ENCODE measurements at places on chromosomes 2 and 18.
A peak's percentile ranks its signal among the peaks of the same experiment; 100 is the strongest.

- DNase-seq, result peak; percentile 96
Observed at GRCh38 chr2:42064417-42064942, 16.7 kb downstream of the PKDCC start.

GRCh38 chr2:84850471-84850870 is 30.4 kb downstream of the TRABD2A start:
- no peak for DNase-seq

DNA sequence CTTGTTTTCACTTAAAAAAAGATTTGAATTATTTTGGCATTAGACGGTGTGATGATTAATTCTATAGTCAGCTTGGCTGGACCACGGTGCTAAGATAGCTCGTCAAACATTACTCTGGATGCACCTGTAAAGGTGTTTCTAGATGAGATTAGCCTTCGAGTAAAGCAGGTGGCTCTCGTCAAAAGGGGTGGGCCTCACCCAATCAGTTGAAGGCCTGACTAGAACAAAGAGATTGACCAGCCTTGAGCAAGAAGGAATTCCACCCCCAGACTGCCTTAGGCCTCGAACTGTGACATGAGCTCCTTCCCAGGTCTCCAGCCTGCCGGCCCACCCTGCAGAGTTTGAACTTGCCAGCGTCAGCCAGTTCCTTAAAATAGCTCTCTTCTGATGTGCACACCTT is 73.4 kb downstream of the TWIST2 start:
- DNase-seq, result no peak

DNA sequence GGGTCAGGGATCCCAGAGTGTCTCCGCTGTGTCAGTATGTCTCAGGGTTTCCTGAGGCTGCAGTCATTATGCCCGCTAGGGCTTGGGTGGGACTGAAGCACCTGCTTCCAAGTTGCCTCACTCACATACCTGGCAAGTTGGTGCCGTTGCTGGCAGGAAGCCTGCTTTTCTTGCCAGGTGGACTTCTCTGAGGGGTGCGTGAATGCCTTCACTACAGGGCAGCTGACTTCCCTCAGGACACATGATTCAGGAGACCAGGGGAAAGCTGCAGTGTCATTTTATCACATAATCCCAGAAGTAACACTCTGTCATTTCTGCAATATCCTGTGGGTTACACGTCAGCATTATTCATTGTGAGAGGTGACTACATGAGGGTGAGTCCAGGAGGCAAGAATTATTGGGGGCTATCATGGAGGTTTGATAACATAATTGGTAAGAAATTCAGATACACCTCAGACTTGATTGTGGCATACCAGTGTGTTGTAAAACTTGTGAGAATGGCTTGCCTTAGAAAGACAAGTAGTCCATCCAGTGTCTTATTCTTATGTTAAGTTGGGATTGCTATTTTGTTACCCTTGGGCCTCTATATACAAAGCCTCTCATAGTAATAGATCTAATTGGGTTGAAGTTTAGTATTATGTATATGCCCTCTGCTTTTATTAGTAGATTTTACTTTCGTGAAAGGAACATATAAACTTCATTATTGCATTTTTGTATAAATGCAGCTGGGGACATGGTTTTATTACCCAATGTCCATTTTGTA is 44.1 kb downstream of the NEDD4L start:
- DNase-seq, result no peak

DNA sequence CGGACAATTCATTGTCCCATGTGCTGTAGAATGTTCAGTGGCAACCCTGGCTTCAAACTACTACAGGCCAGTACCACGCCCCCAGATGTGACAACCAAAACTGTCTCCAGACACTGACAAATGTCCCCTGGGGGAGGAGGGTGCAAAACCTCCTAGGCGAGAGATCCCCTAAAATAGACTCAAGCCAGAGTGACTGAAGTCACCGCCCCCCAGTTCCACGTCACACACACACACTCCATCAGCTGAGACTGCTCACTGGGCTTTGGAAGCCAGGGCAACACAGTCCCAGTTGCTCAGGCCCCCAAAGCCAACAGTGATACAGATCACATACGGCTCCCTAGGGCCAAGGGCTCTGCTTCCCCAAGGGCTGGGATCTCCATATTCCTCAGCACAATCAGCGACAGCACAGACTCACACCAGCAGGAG is 19.1 kb downstream of the HDAC4 start:
- no peak for DNase-seq

DNA sequence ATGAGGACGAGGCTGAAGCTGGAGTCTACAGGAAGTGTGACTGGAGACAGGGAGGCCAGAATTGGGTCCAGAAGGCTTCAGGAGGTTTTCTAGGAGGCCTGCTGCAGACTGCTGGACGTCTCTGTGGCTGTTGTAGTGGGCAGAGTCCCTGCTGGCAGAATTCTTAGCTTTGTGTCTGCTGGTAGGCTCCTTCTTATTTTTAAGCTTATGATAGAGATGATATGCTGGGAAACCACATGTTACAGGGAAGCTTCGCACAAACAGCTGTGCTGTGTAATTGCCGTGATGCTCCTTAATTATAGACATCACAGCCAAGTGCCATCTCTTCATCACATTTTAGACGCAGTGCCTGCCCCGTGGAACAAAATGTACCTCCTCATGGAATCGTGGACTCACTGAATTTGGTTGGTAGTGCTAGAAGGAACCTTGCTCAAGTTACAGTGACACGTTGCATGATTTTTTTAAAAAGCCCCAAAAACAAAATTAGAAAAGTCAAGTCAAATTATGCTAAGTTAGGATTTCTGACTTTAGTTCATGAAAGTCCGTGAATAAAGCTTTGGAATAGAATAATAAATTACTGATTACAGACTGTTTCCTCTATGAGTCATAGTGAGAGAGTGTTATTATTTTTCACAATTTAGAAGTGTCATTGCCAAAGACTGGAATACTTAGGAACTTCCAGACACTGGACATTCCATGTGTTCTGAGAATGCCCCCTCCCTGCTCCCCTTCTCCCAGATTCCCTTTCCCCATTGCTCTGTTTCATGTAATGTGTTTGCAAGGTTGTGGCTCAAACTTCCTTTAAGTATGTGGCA is 144.1 kb downstream of the FHOD3 start:
- DNase-seq, result peak; percentile 36

DNA sequence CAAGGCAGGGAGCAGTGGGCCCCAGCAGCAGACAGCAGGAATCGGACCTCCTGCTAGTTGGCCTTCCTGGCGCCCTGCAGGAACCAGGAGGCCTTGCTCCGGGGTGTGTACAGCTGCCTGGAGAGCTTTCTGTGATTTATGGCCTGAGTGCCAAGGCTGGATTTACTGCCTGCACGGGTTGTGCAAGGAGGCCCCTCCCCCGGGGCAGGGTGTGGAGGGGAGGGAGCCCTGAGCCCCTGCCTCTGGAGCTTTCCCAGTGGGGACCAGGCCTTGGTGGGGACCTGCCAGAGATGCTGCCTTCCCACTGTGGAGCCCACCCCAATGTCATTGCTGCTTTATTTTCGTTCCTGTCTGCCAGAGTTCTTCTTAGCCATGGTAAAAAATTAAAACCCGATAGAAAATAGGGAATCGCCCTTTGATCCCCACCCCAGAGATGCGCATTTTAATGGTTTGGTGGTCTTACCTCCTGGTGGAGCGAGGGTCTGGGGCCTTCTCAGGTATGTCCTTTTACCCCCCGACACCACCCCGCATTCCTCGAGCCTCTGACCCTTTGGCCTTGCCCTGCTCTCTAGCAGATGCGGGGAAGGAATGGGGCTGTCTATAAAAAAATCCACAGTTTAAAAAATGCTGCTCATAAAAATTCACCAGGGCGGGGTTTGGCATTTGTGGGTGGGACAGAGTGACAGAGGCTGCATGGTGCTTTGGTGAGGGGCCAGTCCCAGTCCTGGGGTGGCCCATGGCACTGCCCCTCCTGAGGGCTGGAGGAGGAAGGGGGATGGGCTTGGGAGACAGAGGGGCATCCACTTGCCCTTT is 6.9 kb upstream of the RALB start:
- DNase-seq, result peak; percentile 38

GRCh38 chr2:240601831-240602160 is 15.3 kb downstream of the CAPN10 start:
- no peak for DNase-seq

- peak; percentile 89 for DNase-seq
Observed at GRCh38 chr2:85318222-85319074, 9.3 kb downstream of the TGOLN2 start.

DNA sequence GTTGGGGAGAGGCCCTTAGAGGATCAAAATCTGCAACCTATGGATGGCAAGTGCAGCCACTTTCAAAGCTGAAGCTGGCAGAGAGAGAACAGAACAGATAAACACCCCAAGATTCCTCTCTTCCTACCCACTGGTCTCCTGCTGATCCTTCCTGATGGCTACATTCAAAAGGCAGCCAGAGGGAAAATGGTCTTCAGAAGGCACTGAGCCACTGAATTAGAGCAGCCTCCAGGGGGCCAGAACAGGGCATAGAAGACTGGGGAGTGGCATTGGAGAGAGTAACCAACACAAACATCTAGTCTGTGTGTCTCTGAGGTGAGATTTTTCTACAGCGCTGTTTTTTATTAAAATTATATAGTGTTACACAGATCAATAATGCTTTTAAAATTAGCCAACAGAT is 432.6 kb downstream of the PARD3B start:
- no peak for DNase-seq

DNA sequence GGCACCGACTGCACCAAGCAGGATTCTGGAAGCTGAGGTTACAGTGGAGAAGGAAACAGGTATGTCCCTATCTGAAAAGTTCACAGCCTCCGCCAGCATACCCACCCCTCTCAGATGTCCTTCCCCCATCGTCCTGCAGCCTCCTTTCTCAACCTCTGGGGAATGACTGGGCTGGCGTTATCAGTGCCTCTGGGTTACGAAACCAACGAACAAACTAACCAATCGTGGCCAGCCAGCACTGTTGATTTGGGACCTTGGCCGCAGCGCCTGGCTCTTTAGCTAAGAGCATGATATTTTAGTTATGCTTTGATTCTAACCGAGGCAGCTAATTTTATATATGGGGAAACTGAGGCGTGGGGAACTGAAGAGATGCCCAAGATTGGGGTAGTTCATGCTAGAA is 233.0 kb downstream of the TFCP2L1 start:
- DNase-seq, result no peak

DNA sequence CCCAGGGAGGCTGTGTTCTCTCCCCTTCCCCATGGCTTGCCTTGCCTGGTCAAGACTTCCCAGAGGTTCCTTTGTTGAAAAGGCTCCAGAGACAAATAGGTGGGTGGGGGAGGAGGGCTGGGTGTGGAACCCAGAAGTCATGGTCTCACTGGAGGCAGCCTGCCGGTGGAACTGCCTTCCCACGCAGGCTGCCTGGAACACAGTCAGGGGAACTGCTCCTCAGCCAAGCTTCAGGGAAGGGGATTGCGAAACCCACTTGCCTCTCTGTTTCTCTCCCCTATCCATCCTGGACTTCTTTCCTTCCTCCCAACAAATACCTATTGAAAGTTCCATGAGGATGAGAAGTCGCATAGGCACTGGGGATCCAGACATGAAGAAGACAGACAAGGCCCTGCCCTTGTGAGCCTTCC is 31.6 kb downstream of the MARCO start:
- DNase-seq, result peak; percentile 22

- no peak for DNase-seq
Observed at GRCh38 chr2:224136396-224136795, 97.3 kb upstream of the SERPINE2 start.

DNA sequence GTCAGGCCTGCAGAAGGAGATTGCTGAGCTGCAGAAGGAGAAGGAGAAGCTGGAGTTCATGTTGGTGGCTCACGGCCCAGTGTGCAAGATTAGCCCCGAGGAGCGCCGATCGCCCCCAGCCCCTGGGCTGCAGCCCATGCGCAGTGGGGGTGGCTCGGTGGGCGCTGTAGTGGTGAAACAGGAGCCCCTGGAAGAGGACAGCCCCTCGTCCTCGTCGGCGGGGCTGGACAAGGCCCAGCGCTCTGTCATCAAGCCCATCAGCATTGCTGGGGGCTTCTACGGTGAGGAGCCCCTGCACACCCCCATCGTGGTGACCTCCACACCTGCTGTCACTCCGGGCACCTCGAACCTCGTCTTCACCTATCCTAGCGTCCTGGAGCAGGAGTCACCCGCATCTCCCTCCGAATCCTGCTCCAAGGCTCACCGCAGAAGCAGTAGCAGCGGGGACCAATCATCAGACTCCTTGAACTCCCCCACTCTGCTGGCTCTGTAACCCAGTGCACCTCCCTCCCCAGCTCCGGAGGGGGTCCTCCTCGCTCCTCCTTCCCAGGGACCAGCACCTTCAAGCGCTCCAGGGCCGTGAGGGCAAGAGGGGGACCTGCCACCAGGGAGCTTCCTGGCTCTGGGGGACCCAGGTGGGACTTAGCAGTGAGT is 19.4 kb downstream of the FOSL2 start:
- DNase-seq, result no peak

DNA sequence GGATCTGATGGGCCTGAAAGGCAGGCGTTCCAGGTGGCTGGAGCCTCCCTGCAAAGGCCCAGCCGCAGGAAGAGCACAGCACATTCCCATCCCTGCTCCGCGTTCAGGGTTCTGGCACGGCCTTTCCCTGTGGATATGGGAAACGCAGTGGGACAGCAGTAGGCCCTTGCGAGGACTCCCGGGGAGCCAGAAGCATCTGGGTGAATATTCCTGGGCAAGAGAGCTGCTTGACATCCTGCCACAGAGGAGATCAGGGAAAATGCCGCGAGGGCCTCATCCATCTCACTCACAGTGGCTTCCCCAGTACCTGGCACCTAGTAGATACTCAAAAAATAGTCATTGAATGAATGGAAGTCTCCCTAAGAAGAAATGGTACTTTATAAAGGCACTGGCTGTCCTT is 3.1 kb upstream of the ADCY3 start:
- no peak for DNase-seq

DNA sequence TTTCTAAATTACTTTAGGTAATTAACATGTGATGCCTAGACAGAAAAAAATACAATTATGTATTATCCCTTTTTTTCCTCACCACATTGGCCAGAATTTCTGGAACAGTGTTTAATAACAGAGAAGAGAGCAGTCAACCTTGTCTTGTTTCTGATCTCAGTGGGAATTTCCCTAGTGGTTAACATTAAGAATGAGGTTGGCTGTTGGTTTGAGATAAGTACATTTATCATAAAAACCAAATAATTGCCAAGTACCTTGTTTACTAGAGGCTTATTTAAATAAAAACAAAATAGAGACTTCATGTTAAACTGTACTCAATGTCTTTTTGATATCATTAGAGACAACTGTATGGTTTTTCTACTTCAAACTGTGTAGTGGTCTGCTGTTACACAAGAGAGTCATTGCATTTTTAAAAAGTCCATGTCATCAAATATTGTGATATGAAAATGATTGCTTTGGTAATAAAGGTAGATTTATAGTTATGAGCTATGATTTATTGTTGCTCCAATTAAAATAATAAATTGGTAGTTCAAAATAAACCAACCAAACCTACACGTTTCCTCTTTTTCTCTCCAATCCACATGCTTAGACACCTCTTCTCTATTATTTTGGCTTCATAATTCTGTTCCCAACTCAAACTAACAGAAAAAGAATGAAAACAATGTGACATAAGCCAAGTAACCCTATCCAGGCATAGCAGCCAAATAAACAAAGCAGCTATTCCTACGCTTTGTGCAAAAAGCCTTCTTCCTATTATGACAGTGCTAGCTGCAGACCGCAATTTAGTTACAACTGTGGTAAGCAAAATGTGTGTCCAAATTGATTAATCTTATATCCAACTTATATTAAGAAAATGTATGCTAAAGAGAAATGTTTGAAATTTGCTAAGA is 20.9 kb upstream of the TANK start:
- peak; percentile 85 for DNase-seq

GRCh38 chr2:227368574-227368973 is 10.5 kb downstream of the TM4SF20 start:
- no peak for DNase-seq

All from iris pigment epithelial cell (primary cell).